Right lobe of liver (tissue), 6 donors: ENCODE measurements at places on chromosomes 6 and 20. TPM values are rescaled to one million over a fixed set of nuclear protein-coding genes. Genes with fewer than 3 reads are reported as not detected.

- no peak overlapping the region for H3K27ac ChIP-seq
- no peaks in the 10 kb centered on the region for H3K27me3 ChIP-seq
- DNase-seq: no peak
- H3K4me3 ChIP-seq: no peak overlapping the region
These were observed 147.0 kb downstream of the MTFR2 start for GRCh38 chr6:136102991-136103688.

GRCh38 chr6:166771701-166772100, 144.7 kb upstream of the RPS6KA2 start:
- H3K4me1 ChIP-seq: no peaks in the 10 kb centered on the region
- no peaks in the 10 kb centered on the region for H3K36me3 ChIP-seq
- no peak overlapping the region for H3K27ac ChIP-seq
- no peaks in the 10 kb centered on the region for H3K27me3 ChIP-seq
- DNase-seq: no peak

DNA sequence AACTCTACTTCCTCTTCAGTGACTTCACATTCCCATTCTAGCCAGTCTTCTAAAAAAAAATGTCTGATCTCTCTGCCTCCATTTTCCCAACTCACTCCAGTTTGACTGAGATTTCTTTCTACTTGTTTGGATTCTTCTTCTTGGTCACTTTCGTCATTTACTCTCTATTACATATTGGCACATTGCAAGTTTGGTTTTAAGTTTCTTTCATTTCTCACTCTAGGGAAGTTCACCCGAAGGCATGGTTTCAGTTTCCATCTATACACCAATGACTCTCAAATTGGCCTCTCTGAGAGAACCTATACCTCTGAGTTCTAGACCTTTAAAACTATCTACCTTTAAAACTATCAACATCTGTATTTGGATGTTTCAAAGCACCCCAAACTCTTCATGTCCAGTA, 51.3 kb downstream of the CD109 start:
- no peaks in the 10 kb centered on the region for H3K27me3 ChIP-seq
- DNase-seq: no peak
- no peaks in the 10 kb centered on the region for H3K4me1 ChIP-seq
- no peak overlapping the region for H3K4me3 ChIP-seq
- H3K36me3 ChIP-seq: no peaks in the 10 kb centered on the region

The GRM1 gene
- not detected for total RNA-seq

The TFAP2A gene
- 0.07 TPM for total RNA-seq

GRCh38 chr20:51928931-51929330, 126.6 kb upstream of the SALL4 start:
- H3K27me3 ChIP-seq: no peaks in the 10 kb centered on the region
- H3K4me3 ChIP-seq: no peak overlapping the region
- no peaks in the 10 kb centered on the region for H3K4me1 ChIP-seq
- H3K27ac ChIP-seq: no peak overlapping the region
- H3K36me3 ChIP-seq: no peaks in the 10 kb centered on the region

DNA sequence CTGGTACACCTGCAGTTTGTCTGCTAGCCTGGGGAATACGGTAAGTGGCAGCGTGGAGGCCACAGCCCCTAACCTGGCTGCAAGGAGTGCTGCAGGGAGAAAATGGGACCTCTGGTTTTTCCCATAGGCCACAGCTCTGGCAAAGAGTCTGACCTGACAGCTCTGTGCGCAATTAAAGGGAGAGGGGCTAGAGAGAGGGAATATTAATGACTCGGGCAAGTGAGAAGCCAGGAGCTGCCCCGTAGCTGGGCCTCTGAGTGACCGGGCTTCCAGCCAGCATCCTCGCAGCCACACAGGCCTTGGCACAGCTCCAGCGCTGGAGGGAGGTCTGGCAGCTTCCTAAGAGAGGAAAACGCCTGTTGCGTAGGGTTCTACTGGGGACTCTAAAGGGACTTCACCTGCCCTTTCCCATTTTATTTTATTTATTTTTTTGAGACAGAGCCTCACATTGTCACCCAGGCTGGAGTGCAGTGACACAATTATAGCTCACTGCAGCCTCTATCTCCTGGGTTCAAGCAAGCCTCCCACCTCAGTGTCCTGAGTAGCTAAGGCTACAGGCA, 18.2 kb upstream of the OCSTAMP start:
- H3K27ac ChIP-seq: no peak overlapping the region
- H3K36me3 ChIP-seq: no peaks in the 10 kb centered on the region
- H3K4me3 ChIP-seq: no peak overlapping the region
- H3K4me1 ChIP-seq: no peaks in the 10 kb centered on the region
- no peaks in the 10 kb centered on the region for H3K27me3 ChIP-seq

DNA sequence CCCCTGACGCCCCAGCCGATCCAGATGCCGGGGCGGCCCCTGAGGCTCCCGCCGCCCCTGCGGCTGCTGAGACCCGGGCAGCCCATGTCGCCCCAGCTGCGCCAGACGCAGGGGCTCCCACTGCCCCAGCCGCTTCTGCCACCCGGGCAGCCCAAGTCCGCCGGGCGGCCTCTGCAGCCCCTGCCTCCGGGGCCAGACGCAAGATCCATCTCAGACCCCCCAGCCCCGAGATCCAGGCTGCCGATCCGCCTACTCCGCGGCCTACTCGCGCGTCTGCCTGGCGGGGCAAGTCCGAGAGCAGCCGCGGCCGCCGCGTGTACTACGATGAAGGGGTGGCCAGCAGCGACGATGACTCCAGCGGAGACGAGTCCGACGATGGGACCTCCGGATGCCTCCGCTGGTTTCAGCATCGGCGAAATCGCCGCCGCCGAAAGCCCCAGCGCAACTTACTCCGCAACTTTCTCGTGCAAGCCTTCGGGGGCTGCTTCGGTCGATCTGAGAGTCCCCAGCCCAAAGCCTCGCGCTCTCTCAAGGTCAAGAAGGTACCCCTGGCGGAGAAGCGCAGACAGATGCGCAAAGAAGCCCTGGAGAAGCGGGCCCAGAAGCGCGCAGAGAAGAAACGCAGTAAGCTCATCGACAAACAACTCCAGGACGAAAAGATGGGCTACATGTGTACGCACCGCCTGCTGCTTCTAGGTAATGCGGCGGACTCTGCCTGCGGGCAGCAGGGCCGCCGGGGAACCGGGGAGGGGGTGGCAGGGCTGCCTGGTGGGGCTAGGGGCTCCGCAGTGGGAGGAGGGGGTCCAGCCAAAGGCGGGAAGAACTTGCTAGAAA, 2.3 kb downstream of the GNAS start:
- H3K4me3 ChIP-seq: no peak overlapping the region
- no peaks in the 10 kb centered on the region for H3K4me1 ChIP-seq
- peak; percentile 26 for DNase-seq
- H3K36me3 ChIP-seq: no peaks in the 10 kb centered on the region
- no peaks in the 10 kb centered on the region for H3K27me3 ChIP-seq

The TFAP2B gene
- total RNA-seq: not detected

The FOXF2 gene
- not detected for total RNA-seq

The SNAP91 gene
- total RNA-seq: not detected

DNA sequence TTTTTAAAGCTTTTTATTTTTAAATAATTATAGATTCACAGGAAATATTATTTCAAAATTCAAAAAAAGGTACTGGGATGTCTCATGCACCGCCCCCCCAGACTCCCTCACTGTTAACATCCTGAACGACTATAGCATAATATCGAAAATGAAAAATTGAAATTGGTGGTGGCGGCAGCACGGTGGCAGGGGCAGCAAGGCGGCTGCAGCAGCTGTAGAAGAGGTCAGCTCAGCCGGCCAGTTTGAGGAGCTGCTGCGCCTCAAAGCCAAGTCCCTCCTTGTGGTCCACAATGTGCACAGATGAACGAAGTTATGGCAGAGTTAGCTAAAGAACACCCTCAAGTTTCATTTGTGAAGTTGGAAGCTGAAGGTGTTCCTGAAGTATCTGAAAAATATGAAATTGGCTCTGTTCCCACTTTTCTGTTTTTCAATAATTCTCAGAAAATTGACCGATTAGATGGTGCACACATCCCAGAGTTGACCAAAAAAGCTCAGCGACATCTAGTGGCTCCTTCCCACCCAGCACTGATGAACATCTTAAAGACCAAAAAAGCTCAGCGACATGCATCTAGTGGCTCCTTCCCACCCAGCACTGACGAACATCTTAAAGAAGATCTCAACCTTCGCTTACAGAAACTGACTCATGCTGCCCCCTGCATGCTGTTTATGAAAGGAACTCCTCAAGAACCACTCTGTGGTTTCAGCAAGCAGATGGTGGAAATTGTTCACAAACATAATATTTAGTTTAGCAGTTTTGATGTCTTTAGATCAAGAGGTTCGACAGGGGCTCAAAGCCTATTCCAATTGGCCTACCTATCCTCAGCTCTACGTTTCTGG, 100.8 kb downstream of the FAM217A start:
- no peaks in the 10 kb centered on the region for H3K36me3 ChIP-seq
- no peaks in the 10 kb centered on the region for H3K27me3 ChIP-seq
- no peak overlapping the region for H3K4me3 ChIP-seq
- no peak for DNase-seq

DNA sequence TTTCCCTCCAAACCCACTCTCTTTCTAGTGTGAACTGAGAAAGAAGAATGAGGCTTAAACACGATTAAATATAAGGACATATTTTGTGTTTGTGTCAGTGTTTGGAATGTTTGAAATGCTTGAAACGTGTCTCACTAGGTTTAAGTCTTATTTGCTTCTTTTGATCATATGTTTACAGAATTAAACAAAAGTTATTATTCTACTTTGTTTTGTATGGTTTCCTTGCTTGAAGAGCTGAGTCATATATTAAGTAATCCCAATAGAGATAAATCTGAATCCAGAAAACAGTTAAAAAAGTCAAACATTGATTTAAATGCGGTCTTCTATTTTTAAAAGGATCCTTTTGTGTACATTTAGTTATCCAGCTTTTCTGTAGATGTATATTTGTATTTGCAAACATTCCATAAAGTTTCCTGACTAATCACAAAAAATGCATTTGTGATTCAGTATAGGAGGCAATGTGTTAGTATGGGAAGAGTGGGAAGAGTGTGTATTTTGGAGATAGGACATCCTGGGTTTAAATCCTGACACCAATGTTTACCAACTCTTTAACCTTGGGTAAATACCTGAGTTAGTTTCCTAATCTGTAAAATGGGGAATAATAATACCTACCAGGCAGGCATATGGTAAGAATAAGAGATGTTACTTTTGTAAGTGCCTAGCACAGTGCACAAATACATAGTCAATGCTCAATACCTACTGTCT, 72.9 kb downstream of the TSBP1 start:
- H3K36me3 ChIP-seq: no peaks in the 10 kb centered on the region
- peaks cover 11% of the 10 kb centered on the region for H3K27me3 ChIP-seq
- no peak for DNase-seq

DNA sequence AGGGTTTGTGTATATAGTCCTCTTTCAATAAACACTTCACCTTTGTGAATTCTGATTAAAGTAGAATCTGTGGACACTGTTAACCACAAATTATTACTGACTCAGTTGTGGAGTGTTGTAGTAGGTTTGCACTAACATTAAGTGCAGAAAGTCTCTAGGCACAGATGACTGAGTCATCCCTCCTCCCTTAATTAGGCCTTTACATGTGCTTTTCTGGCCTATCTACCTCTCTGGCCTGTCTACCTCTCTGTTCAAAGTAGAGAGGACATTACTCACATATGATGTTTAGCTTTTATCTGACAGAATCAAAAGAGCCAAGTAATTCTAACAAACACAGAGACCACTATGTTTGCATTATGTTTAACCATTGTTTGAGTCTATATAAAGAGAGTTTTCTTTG, 783.0 kb downstream of the TENT5A start:
- H3K27me3 ChIP-seq: no peaks in the 10 kb centered on the region
- H3K4me3 ChIP-seq: no peak overlapping the region
- no peaks in the 10 kb centered on the region for H3K4me1 ChIP-seq
- DNase-seq: no peak
- no peak overlapping the region for H3K27ac ChIP-seq

- no peak overlapping the region for H3K27ac ChIP-seq
- no peaks in the 10 kb centered on the region for H3K4me1 ChIP-seq
- H3K27me3 ChIP-seq: no peaks in the 10 kb centered on the region
- H3K36me3 ChIP-seq: no peaks in the 10 kb centered on the region
- H3K4me3 ChIP-seq: no peak overlapping the region
These were observed 748.7 kb downstream of the QKI start for GRCh38 chr6:164163239-164163638.

- DNase-seq: no peak
- H3K27ac ChIP-seq: no peak overlapping the region
- H3K36me3 ChIP-seq: no peaks in the 10 kb centered on the region
- no peak overlapping the region for H3K4me3 ChIP-seq
These were observed 404.2 kb upstream of the CITED2 start for GRCh38 chr6:139778688-139779087.

GRCh38 chr6:117546674-117547073, 55.6 kb downstream of the GOPC start:
- H3K27me3 ChIP-seq: no peaks in the 10 kb centered on the region
- peaks cover 2% of the 10 kb centered on the region for H3K36me3 ChIP-seq
- H3K4me1 ChIP-seq: no peaks in the 10 kb centered on the region
- no peak for DNase-seq

DNA sequence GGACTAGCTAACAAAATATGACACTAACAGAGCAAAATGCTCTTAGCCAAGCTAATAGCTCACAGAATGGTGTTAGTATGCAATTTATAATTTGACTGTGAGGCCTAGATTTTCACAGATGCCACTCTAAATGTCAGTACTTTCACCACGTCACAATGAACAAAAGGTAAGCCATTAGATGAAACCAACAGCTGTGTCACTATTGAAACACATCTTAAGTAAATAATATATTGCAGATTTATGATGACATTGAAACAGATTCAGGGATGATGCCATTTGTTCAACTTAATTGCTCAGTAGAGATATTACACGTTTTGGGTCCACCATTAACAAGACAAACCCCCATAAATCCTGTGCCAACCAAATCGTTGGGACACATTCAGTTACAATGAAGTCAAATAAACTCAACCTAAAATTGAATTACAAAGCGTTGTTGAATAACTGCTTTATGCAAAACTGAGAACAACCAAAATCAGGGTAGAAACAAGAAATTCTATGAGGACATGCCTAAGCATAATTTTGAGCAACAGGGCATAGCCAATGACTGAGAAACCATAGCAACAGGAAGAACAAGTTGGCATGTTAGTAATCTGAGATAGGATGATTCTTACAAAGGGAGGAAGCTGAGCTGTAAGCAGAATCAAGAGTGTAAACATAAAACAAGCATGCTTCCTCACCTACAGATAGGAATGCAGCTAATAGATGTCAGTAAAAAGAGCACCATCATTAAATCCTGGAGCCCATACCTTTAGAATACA, 85.6 kb upstream of the KHDRBS2 start:
- no peaks in the 10 kb centered on the region for H3K36me3 ChIP-seq
- no peak overlapping the region for H3K27ac ChIP-seq
- no peak overlapping the region for H3K4me3 ChIP-seq
- no peaks in the 10 kb centered on the region for H3K27me3 ChIP-seq
- no peak for DNase-seq

- H3K36me3 ChIP-seq: no peaks in the 10 kb centered on the region
- no peak for DNase-seq
- no peak overlapping the region for H3K27ac ChIP-seq
- no peaks in the 10 kb centered on the region for H3K27me3 ChIP-seq
- H3K4me1 ChIP-seq: no peaks in the 10 kb centered on the region
These were observed 1418.7 kb downstream of the GRIK2 start for GRCh38 chr6:102812242-102812641.

The SLC12A5 gene
- not detected for total RNA-seq

The APOBEC2 gene
- not detected for total RNA-seq

The RIPOR3 gene
- total RNA-seq: 13.2 TPM

- no peaks in the 10 kb centered on the region for H3K27me3 ChIP-seq
- H3K27ac ChIP-seq: no peak overlapping the region
- no peaks in the 10 kb centered on the region for H3K36me3 ChIP-seq
- DNase-seq: no peak
- H3K4me3 ChIP-seq: no peak overlapping the region
These were observed 154.8 kb upstream of the KCNQ5 start for GRCh38 chr6:72466971-72467566.

- H3K4me3 ChIP-seq: no peak overlapping the region
- no peak for DNase-seq
- H3K36me3 ChIP-seq: no peaks in the 10 kb centered on the region
- H3K27me3 ChIP-seq: peaks cover 11% of the 10 kb centered on the region
These were observed 5.2 kb downstream of the SLC35D3 start for GRCh38 chr6:136927292-136927691.
